Stimulated activated CD8-positive, alpha-beta memory T cell treated with anti-CD3 and anti-CD28 coated beads, Interleukin-7, amount 100 ng/mL, for 1 hour (primary cell): ENCODE measurements at places on chromosomes 1 and 21.

DNA sequence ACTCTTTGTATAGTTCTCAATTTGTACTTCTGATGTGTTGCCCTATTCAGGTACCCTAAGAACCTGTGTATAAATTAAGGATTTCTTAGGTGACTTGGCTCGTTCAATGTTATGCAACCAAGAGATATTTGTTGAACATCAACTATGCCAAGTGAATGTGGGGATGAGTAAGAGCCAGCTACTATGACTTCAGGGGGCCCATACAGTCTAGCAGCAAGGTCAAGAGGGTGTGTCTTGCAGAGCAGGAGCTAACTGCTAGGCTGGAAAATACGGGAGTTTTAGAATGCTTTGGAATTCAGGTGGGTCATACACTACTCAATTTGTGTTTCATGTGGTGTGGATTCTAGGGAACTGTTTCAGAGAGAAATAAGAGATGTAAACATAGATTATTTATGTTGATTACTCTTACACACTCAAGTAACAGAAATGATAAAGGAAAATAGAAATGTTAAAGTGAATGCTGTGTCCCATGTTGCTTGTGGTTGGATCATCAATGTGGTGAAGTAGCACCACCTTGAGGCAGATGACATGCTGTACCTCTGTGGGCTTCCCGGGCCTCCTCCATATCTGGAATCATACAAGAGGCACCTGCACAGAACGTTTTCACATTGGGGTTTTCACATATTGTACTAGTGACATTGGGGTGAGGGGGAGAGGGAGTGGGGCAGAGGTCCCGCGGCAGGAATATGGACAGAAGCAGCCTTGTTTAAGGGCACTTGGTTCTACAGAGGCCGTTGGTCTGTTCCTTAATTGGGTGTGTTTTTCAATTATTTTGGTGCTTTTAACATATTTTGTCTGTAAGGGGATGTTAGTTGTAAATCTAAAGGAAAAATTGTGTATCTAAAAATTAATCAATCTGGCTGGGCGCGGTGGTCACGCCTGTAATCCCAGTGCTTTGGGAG is 12.4 kb downstream of the ARPC5 start:
- DNase-seq, result no peak

DNA sequence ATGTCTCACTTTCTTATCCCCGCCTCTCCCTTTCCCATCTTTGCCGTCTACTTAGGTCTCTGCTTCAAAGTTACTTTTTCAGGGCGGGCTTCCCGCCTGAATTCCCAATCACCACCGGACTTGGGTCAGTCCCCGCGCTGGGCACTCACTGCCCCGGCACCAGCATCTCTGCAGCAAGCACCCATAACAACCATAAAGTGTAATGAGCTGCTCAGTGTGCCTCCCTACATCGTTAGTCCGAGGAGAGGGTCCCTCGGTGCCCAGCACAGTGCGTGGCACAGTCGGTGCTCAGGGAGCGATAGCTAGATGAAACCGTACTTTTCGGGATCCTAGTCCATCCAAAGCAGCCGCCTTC is 633 bp upstream of the CTPS1 start:
- DNase-seq, result no peak

GRCh38 chr1:78919150-78919549 is 87.4 kb downstream of the ADGRL4 start:
- no peak for DNase-seq

- DNase-seq, result no peak
Observed at GRCh38 chr1:20588634-20589225, at the start of gene CDA. CDA (plus strand) TSS chr1:20589097; CDS start chr1:20589130, 33 bp downstream.

- DNase-seq, result no peak
Observed at GRCh38 chr1:113040718-113041412, 32.1 kb upstream of the LRIG2 start.

DNA sequence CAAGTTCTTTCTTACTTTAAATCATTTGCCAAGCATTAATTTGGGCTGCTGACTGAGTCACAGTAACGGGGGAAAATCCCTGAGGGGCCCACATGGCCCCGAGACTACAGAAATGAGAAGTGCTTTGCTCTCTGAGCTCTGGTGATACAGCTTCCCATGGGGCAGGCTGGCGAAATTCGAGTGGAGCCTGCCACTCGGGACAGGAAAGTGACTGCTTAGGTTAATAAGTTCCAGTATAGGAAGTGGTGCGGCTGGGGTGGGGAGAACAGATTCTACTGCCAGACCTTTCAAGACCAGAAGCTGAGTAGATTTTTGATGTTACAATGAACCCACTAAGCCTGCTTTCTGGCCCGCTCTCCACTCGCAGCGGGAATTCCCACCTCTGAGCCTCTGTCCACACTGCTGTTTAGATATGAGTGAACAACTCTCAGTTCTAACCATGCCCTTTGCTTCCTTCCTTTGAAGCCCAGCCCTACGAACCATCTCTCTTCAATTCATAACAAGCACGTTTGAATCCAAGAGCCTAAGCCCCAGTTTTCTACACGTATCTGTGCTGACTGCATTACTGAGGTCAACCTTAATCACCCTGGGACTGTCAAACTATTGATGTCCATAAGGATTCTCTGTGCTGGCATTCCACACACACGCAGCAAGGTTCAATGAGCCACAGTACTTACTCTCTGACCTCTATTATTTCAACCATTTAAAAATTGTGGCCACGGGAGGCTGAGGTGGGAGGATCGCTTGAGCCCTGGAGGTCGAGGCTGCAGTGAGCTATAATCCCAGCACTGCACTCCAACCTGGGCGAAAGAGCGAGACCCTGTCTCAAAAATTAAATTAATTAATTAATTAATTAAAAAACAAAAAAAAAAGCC is 9.6 kb downstream of the ZBTB17 start:
- DNase-seq, result peak; percentile 27

DNA sequence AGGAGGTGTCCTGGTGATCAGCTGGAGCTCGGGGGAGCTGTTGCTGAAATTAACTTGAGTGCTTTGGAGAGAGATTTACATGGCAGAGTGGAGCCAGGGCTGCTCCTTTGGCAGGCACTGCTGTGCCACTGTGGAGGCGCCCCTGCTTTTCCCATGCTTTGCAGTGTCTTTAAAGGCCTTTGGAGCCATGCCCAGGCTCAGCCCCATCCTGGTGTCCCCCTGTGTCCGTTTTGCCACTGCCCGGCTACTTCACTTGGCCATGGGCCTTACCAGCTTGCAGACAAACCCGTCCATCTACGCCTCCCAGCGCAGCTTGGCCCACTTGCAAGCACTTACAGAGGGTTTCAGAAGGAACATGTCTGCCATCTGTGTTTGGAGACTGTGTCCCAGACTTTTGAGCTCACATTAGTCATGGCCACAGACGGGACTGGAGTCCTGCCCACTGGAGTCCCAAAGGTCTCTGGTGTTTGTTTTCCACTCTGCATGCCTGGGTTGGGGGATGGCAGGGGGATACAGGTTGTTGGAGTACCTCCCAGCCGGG is 18.2 kb upstream of the LAMTOR5 start:
- DNase-seq, result no peak

- DNase-seq, result no peak
Observed at GRCh38 chr1:7584157-7584556, 186.9 kb upstream of the VAMP3 start.

DNA sequence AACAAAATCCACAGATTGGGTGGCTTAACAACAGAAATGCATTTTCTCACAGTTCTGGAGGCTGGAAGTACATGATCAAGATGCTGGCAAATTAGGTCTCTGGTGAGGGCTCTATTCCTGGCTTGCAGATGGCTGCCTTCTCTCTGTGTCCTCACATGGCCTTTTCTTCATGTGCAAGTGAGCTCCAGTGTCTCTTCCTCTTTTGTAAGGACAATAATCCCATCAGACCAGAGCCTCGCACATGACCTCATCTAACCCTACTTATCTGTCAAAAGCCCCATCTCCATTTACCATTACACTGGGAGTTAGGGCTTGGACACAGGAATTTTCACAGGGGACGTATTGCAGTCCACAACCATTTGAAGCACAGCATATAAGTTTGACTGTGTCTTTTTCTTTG is 181.6 kb downstream of the NEGR1 start:
- no peak for DNase-seq
